ENCODE measurements at places on chromosomes 13 and 19.

DNA sequence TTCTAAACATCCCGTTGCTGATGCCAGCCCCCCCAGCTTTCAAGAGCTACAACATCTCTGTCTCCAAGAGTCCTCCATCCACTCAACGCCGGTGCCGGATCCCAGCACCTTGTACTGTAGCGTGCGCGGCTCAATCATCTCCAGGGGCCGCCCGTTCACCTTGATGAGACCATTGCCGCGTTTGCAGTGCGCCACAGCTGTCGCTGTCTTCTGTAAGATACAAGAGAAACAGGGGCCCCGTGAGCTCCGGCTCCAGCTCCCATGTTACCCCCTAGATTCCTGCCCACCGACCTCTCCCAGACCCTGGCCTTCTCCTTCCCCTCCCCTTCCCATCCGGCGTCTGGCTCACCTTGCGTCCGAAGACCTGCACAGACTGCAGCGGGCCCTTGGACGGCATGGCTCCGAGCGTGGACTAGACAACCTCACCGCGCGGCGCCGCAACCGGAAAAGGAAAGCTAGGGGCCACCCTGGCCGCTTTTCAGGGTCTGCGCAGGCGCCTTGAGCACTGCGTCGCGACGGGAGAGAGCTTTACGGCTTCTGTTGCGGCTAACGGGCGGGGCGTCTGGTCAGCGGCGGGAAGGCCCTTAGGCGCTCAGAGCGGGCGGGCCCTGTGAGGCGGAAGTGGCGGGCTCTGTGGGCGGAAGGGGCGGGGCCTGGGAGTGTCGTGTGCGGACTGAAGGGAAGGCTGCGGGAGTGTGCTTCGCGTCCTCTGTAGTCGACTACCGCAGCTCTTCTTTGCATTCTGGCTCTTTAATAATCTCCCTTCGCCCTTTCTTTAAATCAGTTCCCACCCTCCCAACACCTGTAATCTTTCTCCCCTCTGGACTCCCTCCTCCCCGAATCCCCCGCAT is at the start of gene RPS16:
RPS16 (minus strand) TSS at position 451 of the 851 bp plus-strand sequence; CDS start at position 397, 54 bp downstream.
- peak; percentile 98 for DNase-seq

- DNase-seq: no peak
These were observed 2.3 kb downstream of the ADGRE3 start for GRCh38 chr19:14672188-14672872.

DNA sequence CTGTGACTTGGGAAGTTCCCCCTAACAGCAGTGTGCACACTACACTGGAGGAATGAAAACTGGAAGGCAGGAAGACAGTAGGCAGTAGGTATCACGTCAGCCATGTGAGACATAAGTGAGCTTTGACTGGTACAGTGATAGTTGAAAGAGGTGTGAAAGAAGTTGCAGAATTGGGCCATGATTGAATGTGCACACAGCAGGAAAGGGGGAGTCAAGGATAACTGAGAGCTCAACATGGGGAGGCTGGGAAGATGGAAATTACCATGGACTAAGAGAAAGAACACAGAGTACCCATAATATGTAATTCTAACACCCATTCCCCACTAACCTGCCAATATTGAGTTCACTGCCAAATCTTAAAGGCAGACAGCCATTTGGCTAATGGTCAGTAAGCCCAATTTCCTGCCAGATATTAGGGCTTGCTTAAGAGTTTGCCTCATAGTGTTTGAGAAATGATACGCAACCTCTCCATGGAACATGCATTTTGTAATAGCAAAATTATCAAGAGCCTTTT is 321.7 kb downstream of the DCT start:
- DNase-seq: peak; percentile 8

DNA sequence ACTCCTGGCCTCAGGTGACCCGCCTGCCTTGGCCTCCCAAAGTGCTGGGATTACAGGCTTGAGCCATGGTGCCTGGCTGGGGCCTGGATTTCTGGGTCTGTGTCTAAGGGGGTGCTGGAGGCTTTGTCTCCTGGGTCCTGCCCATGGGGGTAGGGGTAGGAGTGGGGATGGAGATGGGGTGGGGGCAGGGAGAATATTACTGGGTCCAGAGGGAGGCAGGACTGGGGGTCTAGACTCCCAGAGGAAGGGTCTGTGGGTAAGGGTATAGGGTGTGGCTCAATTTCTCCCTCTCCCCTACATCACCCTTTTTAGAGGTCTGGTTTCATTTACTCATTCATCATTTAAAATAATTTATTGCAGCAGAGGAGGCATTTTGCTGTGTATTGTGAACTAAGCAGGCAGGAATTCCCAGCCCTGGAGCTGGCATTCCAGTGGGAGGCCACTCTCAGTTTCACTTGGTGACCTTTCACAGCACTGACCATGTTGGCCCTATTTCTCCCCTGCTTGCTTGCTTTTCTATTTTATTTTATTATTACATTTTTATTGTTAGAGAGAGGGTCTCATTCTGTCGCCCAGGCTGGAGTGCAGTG is 810 bp upstream of the NFKBID start:
- DNase-seq: no peak

- no peak for DNase-seq
These were observed 14.2 kb downstream of the ONECUT3 start for GRCh38 chr19:1767464-1767933.

DNA sequence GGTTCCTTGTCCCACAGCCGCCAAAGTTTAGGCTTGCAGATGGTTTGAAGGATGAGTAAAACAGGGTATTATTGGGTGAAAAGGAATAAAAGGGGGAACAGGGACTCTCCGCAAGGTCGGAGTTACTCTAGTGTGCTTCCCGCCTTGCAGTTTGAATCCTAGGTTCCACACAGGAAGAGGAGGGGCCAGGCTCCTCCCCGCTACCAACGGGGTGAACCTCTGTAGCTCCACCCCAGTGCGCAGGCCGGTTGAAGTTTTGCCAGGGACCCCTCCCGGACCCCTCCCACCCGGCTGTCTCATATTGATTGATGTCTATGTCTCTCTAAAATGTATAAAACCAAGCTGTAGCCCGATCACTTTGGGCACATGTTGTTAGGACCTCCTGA is 11.6 kb upstream of the GTF2F2 start:
- DNase-seq: no peak

DNA sequence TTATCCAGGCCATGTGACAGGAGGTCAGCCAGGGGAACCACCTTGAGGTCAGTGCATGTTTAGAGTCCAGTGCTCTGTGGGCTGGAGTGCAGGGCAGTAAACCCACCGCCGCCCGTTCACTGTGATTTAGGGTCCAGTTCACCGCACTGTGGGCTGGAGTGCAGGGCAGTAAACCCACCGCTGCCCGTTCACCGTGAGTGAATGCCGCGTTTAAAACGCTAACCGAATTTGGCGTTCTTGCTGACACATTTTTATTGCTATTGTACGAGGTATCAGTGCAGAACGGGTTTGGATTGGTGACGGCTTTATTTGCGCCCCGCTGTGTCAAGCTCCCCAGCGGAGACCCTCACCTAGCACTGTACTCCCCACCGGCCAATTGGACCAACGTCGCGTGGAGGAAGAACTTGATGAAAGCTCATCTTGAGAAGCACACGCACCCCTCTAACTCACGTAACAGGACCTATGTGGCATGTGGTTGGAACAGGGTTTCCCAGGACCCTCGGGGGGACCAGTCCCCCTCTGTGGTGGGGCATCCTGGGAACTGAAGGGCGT is 27.9 kb downstream of the C13orf46 start:
- DNase-seq: no peak

- DNase-seq: no peak
These were observed 22.0 kb downstream of the EPN1 start for GRCh38 chr19:55697069-55697440.

DNA sequence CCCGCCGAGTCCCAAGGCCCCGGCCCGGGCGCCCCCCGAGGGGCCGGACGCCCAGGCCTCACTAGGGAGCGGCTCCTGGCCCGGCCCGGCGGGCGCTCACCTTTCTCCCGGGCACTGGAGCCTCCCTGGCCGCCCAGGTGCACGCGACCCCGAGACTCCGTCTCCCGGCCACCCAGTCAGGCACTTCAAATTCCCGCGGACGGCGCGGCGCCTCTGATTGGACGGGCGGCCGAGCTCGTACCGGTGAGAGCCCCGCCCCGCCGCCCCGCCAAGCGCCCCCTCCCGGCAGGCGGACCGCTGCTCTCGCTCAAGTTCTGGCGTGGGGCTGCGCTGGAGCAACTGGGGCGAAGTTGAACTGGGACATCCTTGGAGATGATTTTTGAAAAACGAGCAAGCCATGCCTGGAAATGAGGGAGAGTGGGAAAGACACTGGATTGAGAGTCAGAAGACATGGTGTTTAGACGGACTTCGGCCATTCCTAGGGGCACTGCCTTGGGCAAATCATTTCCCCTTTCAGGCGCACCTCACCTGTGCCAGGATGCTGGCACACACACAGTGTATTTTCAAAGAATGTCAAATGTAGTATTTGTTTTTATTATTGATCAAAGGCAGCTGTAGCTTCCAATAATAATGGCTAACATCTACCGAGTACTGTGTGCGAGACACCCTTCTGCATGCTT is 485.3 kb downstream of the UQCRFS1 start:
- no peak for DNase-seq

- no peak for DNase-seq
These were observed 14.3 kb downstream of the BCKDHA start for GRCh38 chr19:41411968-41412265.

GRCh38 chr13:78602561-78603239 is 652 bp downstream of the POU4F1 start:
- no peak for DNase-seq

GRCh38 chr13:108194435-108194936 is 20.9 kb downstream of the LIG4 start:
- no peak for DNase-seq

DNA sequence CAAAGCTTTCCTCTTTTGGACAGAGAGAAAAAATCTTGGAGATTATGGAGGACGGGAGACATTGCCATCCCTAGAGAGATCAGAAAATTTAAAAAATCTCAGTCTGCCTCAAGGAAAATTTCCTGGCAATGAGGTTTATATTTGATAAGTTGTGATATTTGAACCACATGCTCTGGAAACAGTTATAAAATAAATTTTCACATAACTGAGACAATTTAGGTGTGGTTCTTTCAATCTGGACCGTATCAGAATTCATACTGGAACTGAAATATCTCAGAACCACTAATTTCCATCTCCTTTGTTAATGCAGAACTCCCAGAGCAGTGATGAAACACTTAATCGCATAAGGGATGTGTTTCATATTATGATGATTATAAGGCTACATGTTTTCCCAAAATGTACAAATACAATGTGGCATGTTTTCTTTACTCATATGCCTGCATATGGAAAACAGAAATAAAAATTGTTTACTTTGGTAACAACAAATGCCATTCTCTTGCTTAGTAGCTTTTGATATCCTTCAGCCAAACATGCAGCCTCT is 13.7 kb downstream of the UBE2L5 start:
- DNase-seq: no peak

All from NCI-H446 treated with DMSO at 0.1 percent for 48 hours (cell line).